Activated T-helper 9 cell treated with anti-CD3 and anti-CD28 coated beads, Interleukin-2, amount 50 U/mL, for 16 hours (primary cell): ENCODE measurements at places on chromosomes 2 and 18.

GRCh38 chr18:72700961-72701710 lies 157.0 kb upstream of the CBLN2 start:
- no peak for DNase-seq

DNA sequence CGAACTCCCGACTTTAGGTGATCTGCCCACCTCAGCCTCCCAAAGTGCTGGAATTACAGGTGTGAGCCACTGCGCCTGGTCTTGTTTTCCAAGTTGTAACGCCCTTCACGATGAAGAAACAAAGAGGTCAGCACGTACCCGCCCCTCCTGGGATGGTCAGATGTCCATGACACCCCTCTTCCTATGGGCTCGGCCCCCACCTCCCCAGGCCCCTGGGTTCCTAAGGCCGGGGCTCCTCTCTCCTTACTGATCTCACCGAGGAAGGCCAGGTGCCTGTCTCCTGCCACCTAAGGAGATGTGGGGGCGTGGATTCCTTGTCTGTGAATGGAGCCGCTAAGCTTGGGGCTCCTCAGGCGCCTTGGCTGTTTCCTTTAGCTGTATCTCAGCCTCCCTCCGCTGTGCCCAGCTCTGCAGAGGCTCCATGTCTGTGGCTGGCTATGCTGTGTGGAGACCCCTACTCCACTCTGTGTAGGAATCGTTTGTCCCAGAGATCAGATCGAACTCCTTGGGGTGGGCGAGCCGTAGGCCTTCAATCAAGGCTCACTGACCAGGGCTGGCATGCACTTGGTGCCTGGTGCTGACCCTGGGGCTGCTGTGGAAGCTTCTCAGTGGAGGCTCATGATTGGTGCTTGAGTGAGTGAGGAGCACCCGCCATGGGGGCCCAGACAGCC lies 8.8 kb downstream of the COLEC11 start:
- no peak for DNase-seq

DNA sequence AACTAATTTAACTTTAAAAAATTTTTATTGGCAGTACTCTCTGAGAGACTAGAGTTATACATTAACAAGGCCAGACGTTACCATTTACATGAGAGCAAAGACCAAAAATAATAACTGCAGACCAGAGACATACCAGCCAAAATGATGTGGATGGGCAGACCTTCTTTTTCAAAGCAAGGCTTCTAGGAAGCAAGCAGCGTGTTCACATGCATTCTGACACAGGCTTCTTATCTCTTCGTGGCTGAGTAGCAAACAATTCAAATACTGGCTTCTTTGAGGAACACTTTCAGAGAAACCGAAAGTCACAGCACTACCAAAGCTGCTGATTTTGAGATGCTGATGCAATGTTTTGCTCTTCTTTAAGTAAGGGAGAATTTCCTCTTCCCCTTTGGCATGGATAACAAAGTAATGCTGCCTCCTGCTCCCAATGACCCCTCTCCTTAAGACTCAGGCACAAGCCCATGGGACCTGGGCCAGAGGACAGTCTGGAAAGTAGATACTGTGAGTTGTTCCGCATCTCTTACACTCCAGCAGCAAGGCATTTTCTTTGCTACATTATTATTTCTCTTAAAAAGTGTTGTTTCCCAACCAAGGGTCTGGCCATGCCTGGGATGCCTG lies 181.9 kb downstream of the MREG start:
- DNase-seq, result no peak

DNA sequence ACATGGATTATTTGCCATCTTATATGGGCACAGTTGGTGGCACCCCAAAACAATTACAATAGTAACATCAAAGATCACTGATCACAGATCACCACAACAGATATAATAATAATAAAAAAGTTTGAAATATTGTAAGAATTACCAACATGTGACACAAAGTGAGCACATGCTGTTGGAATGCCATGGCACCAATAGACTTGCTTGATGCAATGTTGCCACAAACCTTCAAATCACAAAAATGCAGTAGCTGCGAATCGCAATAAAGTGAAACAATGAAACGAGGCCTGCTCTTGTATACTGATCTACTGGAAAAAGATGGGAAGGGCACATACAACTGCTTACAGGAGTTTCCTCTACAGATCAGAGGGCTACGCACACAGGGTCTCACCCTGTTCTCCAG lies 32.2 kb upstream of the AMMECR1L start:
- DNase-seq, result no peak

- DNase-seq, result no peak
Measured at GRCh38 chr2:161416708-161417437, 776 bp downstream of the TBR1 start.

DNA sequence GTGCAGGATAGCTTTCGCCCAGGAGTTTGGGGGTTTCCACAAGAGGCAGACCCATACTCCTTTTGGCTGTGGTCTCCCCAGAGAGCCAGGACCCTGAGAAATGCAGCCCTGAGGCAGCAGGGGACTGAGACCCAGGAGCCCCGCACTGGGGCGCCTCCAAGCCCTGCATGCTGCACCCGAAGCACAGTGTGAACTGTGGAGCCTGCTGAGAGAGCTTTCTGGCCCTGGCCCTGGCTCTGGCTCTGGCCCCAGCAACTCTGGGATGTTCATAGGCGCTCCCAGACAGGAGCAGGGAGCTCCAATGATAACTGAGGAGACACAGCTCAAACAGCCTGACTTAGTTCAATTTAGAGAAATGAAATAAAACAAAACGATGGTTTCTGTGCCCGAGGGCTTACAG lies 96.4 kb upstream of the TEX51 start:
- no peak for DNase-seq

DNA sequence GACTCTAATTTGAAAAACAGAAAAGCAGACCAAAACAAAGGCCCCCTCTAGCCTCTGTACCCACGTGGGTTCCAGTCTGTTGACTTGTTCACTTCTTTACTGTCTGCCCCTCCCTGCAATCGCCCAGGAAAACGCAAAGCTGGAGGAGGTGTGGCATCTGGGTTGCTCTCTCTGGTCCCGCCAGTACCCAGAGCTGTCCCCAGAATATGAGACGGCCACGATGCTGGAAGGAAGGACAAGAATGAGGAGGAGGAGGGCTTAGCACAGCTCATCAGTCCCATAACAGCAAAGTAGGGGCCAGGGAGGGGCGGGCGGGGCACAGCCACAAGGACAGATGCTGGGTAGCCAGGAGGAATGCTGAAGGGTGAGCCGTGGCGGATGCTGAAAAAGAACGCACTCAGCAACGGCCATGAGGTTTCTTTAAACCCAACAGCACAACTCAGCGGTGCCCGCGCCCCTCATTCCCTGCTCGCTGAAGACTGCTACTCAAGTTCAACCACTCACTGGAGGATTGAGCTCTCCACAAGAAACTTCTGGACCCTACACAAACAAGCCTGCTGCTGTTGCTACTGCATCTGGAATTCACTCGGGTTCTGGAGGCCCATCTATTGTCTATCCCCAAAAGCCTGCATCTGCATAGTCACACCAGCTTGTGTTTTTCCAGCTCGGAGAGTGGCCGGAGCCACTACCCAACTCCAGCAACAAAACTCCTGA lies 187.7 kb downstream of the HDAC4 start:
- no peak for DNase-seq

- DNase-seq, result no peak
Measured at GRCh38 chr2:119856469-119856901, 96.8 kb downstream of the PTPN4 start.

DNA sequence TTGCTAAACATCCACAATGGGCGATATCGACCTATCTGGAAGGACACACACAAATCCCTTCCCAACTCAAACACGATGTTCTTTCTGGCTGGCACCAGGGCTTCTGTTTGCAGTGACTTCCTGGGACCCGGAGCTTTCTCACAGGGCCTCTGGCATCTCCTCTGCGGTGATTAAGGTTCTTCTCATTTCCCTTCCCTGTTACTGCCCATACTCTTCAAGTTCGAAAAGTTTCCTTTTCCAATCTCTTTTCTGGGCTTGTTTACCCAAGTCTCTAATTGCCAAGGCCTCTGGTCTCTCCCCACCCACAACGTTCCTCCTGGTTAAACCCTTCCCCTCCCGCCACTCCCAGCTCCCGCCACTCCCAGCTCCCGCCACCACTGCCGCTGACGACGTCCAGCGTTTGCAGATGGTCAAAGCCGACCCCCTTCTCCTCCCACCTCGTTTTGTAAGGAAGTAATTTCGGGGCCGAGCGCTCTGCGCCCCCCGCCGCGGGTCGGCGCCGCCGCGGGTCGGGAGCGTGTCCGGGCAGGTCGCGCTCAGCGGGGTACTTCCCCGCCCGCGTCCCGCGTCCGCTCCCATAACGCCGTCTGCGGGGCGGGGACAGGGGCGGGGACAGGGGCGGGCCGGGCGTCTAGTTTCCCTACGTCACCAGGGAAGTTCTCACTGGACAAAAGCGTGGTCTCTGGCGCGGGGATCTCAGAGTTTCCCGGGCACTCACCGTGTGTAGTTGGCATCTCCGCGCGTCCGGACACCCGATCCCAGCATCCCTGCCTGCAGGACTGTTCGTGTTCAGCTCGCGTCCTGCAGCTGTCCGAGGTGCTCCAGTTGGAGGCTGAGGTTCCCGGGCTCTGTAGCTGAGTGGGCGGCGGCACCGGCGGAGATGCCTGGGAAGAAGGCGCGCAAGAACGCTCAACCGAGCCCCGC lies at the start of gene PMAIP1:
PMAIP1 (plus strand) TSS at position 699 of the 924 bp plus-strand sequence; CDS start at position 881, 182 bp downstream.
- DNase-seq, result peak; percentile 85

DNA sequence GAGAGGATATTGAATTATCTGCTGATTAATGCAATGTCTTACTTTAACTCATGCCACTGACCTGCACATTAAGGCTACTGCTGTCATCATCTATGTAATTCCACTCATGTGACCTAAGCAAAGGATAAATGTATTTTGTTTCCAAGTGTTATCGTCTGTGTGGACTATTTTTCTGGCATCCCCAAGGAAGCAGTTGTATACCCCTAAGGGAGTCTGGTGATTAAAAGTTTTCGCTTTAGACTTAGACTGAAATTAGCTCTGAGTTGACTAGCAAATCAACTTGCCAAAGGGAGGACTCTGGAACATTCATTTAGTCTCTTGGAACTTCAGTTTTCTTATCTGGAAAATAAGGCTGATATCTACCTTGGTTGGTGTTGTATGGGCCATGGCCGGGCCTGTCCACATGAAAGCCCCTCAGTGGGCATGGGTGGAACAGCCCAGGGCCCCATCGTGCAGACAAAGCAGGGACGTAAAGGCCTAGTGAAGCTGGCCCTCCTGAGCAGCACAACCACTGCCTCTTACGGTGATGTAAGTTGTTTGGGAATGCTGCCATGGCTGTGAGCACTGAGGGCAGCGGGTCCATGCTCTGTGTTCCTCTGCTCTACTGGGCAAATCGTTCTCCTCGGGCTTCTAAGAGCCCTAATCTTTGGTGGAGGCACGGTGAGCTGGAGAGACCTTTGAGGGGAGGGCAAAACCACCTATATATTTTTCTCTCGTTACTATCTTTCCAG lies 144.4 kb upstream of the RNF152 start:
- no peak for DNase-seq

GRCh38 chr2:176679061-176679669 lies 409.9 kb downstream of the MTX2 start:
- DNase-seq, result no peak

GRCh38 chr2:173148520-173148919 lies 72.9 kb downstream of the MAP3K20 start:
- no peak for DNase-seq
